Myocyte (in vitro differentiated cells): ENCODE measurements at places on chromosomes 6 and 20.

- peak; percentile 40 for DNase-seq
These were observed 41.3 kb upstream of the NAA20 start for GRCh38 chr20:19975901-19976300.

GRCh38 chr20:13296070-13296469 lies 75.0 kb downstream of the ISM1 start:
- no peak for DNase-seq

- no peak for DNase-seq
These were observed 512.7 kb upstream of the JAG1 start for GRCh38 chr20:11186301-11187008.

GRCh38 chr6:13763740-13764381 lies 50.5 kb downstream of the MCUR1 start:
- DNase-seq = no peak

GRCh38 chr6:108873251-108873650 lies 25.0 kb downstream of the ARMC2 start:
- DNase-seq = no peak

DNA sequence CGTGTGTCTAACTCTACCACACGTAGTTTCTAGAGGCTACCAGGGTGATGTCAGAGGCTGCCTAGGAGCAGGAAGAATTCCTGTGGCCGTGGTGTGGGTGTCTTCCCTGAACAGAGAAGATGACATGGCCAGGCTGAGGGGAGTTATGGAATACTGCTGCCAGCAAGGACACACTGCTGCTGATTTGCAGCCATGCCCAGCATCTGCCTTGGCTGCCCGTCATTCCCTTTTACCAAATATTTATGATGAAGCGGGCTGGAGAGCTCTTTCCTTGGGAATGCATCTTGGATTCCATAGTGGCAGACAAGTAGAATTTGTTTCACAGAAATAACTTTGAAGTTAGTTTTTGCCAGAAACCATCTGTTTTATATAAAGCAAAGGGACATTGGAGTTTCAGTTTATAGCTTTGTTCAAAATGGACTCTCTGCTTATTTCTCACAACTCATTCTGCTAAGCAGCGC lies 80.8 kb upstream of the VSTM2L start:
- DNase-seq = peak; percentile 93

DNA sequence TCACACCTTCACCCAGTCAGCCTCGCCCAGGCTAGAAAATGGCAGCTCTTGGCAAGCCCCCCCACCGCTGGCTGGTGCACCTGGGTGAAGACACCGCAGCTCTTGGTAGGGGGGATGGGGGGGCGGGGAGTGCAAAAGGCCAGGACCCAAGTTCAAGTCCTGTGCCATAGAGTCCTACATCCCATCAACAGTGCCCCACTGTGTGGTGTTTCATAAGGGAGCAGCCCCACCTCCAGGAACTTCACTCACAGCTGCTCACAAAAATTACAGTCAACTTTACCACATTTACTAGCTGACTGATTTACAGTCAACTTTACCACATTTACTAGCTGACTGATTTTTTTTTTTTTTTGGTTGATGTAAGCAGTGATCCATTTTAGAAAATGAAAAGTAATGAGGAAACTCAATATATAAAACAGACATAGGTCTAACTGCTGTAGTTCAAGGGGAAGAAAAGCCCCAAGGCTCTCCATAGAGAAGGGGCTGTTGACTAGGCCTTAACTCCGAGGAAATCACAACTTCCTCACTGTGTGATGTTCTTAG lies 208.9 kb upstream of the SNX9 start:
- peak; percentile 35 for DNase-seq

GRCh38 chr6:143885116-143885515 lies 20.8 kb downstream of the ZC2HC1B start:
- no peak for DNase-seq

DNA sequence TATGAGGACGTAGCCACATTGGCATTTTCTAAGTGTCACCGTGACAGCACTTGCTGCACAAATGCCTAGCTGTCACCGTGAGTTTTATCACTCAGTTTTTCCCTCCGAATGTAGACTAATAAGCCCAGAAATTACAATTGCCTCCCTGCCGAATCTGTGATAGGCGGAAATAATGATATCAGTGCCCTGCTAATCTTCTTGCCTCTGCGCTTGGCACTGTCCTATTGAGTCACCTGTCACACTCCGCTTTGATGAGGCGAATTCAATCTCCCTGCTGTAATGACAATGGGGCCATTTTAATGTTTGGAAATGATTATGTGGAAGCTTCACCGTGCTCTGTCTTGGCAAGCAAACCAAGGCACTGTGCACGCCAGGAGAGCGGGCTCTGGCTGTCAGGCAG lies 112.8 kb downstream of the LINC00237 start:
- DNase-seq = no peak

DNA sequence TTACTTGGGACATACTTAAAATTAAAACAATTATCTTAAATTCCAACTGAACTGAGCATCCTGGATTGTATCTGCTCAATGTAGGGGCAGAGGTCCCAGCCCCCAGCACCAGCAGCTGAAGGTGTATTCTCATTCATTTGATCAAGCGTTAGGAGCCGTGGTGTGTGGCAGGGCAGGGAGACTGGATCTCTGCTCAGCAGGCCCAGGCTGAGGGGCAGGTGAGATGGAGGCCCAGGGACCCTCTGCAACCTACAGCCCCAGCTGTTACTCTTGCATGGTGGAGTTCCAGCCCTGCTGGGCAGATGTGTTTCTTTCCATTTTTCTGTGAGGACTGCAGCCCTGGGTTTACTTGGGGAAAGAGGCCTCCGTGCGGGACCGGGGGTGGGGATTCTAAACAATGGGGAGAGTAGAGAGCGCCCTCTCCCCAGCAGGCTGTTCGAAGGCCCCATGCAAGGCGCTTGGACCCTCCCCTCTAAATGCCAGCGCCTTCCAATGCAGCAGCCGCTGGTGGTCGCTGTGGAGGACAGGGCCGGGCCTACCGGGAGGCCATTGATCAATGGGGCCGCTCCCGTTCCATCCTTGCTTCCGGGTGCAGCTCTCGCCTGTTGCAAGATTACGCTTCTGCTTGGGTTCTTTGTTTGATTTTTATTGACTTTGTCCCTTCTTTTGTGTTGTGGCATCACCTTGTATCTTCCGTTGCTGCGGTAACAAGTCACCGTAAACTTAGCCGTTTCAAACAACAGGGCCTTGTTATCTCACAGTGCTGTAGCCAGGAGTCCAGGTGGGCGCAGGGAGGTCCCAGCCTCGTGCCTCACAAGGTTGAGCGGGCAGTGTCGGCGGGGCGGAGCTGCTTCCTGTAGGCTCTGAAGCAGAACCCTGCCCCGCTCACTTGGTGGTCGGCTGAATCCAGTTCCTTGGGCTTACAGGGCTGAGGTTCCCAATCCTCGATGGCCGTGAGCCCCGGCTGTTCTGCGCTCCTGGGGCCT lies 134.8 kb upstream of the PHACTR3 start:
- no peak for DNase-seq

DNA sequence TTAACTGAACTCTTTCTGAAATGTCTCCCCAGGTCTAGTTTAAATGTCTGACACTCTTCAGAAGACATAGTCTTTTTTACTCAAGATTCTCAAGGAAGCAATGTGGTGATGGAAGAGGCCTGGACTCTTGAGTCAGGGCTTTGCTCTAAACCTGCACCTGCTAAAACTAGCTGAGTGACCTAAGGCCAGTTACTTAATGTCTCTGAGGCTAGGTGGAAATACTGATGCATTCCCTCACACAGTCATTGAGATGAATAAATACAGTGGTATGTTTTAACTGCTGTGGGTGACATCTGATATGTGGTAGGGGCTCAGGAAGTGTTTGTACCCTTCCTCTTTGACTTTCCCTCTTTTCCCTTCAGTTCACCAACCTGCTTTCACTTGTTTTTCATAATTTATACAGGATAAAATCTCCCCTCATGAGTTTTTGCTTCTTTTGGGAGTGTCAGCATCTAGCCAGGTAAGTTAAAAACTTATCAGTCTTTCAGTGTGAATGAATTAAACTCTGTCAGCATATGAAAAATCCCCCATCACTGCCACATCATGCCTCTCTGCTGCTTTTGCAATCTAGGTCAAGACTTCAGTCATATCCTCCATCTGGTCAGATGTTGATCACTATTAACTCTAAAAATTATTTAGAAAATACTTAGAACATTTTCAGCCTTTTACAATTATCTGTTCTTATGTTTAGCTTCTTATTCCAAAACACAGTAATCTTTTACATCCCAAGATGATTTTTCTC lies 178.7 kb upstream of the TNFAIP3 start:
- no peak for DNase-seq

GRCh38 chr6:14269436-14269835 lies 151.9 kb downstream of the CD83 start:
- DNase-seq = no peak

DNA sequence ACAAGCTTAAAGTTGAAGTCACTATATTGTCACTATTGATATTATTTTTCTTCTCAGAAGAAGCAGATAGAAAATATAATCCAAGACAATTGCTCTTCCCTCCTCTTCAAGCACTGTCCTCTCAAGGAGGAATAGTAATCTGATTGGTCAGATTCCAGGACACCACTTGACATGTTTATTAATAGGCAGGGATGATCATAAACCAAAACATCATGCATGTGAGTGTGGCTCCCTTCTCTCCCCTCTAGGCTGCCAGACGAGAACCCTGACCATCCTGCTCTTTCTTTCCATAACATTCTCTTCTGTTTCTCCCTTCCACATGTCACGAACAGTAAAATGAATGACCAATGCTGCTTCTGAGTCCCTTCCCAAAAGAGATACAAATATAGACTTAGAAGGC lies 7.5 kb downstream of the ATG5 start:
- DNase-seq = peak; percentile 68

DNA sequence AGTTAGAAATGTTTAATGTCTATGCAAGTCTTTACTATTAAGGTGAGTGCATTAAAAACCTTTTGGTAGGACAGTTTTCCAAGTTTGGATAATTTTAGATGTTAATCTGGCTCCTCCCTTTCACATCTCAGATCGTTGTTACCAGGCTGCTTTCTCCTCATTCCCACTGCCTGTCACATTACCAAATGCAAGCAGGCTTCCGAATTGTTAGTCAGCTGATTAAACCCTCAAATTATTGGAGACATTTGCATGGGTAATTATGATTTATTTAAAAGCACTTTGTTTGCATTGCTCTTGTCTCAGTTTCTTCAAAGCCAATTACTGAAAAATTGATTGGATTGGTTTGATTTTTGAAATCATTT lies 816.5 kb downstream of the KIF16B start:
- no peak for DNase-seq

GRCh38 chr20:43229696-43230095 lies 40.0 kb upstream of the PTPRT start:
- DNase-seq = no peak

DNA sequence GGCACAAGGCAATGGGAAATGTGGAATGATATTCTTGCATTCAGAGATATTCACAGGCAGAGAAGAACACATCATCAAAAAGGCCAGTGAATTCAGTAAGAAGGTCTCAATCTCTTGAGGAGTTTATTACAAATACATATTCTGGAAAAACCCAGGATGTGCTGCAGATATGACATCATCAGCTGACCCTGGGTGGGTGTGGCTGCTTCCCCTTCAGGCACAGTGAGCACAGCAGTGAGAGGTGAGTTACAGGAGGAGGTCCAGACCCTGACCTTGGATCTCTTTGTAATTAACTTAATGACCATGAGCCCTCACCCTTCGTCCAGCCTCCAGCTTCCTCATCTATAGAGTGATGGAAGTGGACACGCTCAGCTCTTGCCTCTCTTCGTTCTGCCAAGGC lies 147.5 kb upstream of the SYNDIG1 start:
- DNase-seq = no peak

GRCh38 chr20:431012-431904 lies 23.2 kb downstream of the RBCK1 start:
- peak; percentile 81 for DNase-seq

- no peak for DNase-seq
These were observed 29.6 kb upstream of the ASIP start for GRCh38 chr20:34211591-34211990.

GRCh38 chr20:19338960-19339359 lies 126.5 kb downstream of the SLC24A3 start:
- no peak for DNase-seq

DNA sequence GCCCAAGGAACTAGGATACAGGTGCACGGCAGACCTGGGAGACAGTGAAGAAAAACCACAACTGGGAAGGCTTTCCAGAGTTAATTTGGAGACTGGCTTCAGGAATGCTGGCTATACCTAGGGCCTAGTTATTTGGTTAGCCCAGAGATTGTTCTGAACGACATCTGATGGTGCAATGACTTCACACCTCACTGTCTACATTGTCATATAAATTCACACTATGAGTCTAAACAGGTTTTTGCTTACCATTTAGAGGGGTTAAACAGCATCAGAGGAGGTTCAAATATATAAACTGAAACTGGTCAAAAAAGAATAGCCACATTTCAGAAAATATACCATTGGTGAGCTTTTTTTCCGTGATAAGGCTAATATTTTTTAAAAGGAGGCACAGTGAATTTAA lies 16.7 kb downstream of the UBE2V1 start:
- no peak for DNase-seq

GRCh38 chr6:136464148-136464547 lies 86.1 kb downstream of the MAP7 start:
- DNase-seq = no peak

GRCh38 chr20:17884307-17885003 lies 84.1 kb downstream of the SNX5 start:
- no peak for DNase-seq

DNA sequence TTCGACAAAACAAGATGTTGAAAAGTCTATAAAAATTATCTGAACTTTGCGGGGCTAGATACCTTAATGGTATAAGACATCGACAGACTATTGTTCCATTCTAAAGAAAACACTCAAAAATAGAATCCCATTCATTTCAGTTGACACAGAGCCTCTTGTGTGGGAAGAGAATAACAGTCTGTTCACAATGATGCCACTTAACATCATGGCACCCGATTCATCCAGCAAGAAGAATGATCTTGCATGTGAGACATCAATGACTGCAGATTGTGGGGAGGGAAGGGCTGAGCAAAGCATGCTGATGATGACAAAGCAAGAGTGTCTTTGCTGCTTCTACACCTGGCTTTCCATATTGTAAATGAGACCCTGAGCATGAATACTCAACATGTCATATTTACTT lies 49.7 kb upstream of the ARMH2 start:
- no peak for DNase-seq

DNA sequence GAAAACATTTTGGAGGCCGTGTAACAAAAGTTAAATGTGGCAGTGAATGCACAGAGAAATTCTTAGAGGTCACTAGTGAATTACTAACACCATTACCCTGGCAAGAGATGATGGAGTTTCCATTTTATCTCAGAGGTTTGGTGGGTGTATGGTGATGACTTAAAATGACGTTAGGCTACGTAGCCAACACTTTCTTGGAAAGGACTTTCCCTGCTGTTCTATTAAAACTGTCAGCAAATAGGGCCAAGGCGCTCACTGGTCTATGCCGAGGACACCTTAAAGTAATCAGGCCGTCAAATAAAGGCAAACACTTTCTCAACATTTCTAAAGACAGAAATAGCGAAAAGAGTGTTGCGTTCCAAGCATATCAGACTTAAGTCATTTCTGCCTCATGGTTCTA lies 160.8 kb downstream of the GMPR start:
- DNase-seq = no peak

- DNase-seq = no peak
These were observed 2.9 kb downstream of the TREM1 start for GRCh38 chr6:41283600-41283999.
